Heart right ventricle (tissue), 16 donors: ENCODE measurements at places on chromosomes 4 and X. TPM values are rescaled to one million over a fixed set of nuclear protein-coding genes. Genes with fewer than 3 reads are reported as not detected.

DNA sequence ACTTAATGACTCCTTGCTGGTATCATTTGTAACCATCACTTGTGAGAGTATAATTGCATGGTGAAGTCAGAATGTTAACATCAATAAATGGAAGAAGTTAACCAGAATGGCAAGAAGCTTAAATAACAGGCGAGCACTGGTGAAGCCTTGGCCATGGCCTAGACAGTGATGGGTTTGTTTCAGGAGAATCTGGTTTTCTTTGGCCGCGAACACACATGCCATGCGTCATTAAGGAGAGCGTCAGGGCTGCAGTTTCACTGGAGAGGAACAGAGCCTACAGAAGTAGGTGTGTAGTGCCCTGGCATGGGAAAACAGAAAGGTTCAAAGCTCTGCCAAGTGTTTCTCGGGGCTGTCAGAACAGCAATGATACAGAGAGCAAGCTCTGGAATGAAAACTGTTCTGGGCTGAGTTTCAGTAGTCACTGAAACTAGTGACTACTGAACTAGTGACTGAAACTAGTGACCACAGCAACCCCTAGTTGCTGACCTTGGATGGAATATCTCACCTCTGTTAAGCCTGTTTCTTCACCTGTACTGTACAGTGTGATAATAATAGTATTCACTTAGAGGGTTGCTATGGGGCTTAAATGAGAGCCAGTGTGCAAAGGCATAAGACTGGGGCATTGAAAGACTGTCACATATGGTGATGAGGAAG, 93.8 kb downstream of the C4orf51 start:
- H3K27ac ChIP-seq: peak overlapping the region; percentile 20
- no peak overlapping the region for H3K4me3 ChIP-seq
- peaks cover 42% of the 10 kb centered on the region for H3K36me3 ChIP-seq
- no peak for DNase-seq
- no peaks in the 10 kb centered on the region for H3K27me3 ChIP-seq
- peaks cover 1% of the 10 kb centered on the region for H3K4me1 ChIP-seq

DNA sequence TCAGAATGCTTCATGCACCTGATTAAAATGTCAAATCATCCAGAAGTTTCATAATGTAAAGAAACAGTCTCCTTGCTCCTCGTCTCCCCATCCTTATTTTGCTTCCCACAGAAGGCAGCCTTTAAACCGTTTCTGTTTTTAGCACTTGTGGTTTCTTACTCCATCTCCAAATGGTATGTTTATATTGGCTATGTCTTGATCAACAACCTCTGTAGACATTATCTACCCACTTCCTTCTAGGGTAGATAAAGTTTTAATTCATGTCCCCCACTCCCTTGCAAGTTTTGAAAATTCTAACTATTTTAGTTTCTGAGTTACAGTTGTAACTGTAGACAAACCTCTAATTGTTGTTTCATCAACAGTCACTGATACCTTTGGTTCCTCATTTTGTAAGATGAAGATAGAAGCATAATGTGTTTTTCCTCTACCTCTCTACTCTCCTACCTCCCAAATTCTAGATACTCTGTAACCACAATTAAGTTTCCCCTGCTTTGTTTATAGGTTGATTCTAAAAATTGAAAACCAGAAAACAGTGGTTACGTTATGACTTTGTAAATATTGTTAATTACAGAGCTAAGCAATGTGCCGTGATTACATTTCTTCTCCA, 291.7 kb upstream of the GATB start:
- no peaks in the 10 kb centered on the region for H3K27me3 ChIP-seq
- DNase-seq: no peak
- no peak overlapping the region for H3K4me3 ChIP-seq
- H3K27ac ChIP-seq: no peak overlapping the region

DNA sequence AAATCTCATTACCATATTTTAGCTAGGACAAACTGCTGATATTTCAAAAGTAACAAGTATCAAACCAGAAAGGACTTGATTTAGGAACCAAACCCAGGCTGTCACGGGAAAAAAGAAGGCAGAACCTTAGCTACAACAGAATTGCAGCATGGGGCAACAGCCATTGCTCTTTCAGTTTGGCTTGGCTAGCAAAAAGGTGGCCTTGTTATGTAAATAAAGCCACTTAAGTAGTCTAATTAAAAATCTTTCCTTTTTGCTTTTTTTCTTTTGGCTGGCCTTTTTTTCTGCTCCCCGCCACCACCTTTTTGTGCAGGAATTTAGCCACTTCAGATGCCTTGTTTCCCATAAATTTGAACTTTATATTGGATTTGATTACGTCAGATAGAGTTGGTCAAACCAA, 235.9 kb downstream of the CPXCR1 start:
- DNase-seq: no peak
- H3K36me3 ChIP-seq: no peaks in the 10 kb centered on the region
- no peak overlapping the region for H3K27ac ChIP-seq
- H3K27me3 ChIP-seq: peaks cover 10% of the 10 kb centered on the region

DNA sequence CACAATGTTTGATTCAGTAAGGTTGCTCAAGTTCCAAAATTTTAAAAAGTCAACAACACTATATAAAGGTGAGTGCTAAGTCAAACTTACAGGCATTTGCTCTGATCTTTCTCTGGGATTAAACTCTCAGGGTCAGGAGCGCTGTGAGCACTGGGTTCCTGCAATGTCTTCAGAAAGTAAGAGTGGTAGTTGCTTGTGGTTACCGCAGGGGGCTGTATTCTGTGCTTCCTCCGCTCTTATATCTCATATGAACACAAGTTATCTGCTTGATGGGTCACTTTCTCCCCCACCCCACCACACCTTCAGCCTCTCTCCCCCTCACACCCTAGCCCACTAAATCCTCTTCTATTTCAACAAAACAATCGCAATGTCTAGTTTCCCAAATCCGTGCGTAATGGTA, 116.4 kb upstream of the IGSF1 start:
- H3K36me3 ChIP-seq: no peaks in the 10 kb centered on the region
- DNase-seq: no peak
- no peaks in the 10 kb centered on the region for H3K4me1 ChIP-seq
- H3K27ac ChIP-seq: no peak overlapping the region

DNA sequence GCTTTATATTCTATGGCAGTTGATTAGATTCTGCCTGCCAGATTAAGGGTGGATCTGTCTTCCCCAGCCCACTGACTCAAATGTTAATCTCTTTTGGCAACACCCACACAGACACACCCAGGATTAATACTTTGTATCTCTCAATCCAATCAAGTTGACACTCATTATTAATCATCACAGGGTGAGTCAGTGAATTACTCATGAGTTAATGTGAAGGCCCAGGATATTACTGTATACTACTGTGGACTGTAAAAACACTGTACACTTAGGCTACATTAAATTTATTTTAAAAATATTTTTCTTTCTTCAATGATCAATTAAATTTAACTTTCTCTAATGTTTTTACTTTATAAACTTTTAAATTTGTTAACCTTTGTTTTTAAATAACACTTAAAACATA, 87.7 kb downstream of the NAP1L3 start:
- H3K4me1 ChIP-seq: no peaks in the 10 kb centered on the region
- H3K27me3 ChIP-seq: no peaks in the 10 kb centered on the region
- no peak overlapping the region for H3K4me3 ChIP-seq
- no peak for DNase-seq
- no peaks in the 10 kb centered on the region for H3K36me3 ChIP-seq
- H3K27ac ChIP-seq: no peak overlapping the region

DNA sequence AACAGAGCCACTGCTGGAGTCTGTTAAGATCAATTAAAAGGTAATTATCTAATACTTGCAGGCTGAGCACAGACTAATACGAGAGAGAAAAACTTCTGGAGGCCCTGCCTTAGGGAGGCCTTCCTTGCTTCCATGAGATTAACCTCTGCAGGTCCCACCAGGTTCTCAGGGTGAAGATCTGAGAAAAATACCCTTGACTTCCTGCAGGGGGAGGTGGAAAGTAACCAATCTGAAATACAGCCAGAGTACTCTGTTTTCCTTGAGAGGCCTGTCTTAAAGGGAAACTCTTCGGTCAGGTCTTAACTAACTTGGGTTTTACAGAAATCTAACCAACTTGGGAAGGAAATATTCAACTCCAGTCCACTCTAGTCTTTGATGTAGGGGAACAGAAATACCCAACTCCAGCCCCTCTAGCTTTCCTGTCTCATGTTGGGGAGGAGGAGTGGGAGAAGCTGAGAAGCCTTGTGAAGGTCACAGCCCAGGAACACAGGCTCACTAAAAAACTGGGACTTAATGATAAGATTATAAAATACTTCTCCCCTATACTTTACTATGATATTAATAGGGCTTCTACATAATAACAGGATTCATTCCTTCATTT, 77.1 kb downstream of the TBCK start:
- no peaks in the 10 kb centered on the region for H3K27me3 ChIP-seq
- H3K36me3 ChIP-seq: peaks cover 42% of the 10 kb centered on the region
- no peak overlapping the region for H3K27ac ChIP-seq

GRCh38 chr4:161321706-161322105, 842.1 kb downstream of the FSTL5 start:
- no peak for DNase-seq
- no peaks in the 10 kb centered on the region for H3K36me3 ChIP-seq
- H3K4me3 ChIP-seq: no peak overlapping the region
- no peaks in the 10 kb centered on the region for H3K4me1 ChIP-seq

- H3K4me3 ChIP-seq: no peak overlapping the region
- H3K27ac ChIP-seq: no peak overlapping the region
- no peaks in the 10 kb centered on the region for H3K36me3 ChIP-seq
- H3K27me3 ChIP-seq: no peaks in the 10 kb centered on the region
- no peaks in the 10 kb centered on the region for H3K4me1 ChIP-seq
Measured at GRCh38 chrX:155864655-155865054, 16.5 kb upstream of the VAMP7 start.

LRAT gene
- 0.11 TPM for total RNA-seq

MAGEC1 gene
- total RNA-seq: not detected

KIT gene
- 2.7 TPM for total RNA-seq

MTCP1 gene
- 48.9 TPM for total RNA-seq
